Sigmoid colon (tissue), 7 donors: ENCODE measurements at places on chromosomes 4 and X. TPM values are rescaled to one million over a fixed set of nuclear protein-coding genes. Genes with fewer than 3 reads are reported as not detected.

CA5B gene
- total RNA-seq, result 6.7 TPM

DNA sequence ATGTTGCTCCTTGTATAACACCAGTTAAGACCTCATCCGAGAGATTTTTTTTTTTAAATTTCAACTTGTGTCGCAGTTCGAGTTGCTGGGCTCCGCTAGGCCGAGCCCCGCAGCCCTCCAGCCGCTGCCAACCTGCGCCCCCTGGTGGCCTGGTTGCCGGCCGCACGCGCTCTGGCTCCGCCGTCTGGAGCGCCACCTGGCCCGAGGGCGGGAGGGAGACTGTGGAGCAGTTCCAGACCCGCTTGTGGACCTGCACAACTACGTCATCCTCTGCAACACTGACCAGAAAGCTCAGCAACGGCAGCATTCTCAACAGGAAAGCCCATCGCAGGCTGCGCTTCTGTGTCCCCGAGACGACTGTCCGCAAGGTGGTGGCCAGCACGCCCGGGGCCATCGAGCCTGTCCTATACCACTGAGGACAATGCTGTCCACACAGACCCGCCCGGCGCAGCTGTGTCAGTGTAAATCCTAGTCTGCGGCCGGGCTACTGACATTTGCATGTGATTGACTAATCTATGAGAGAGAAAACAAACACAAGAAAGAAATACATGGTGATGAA, 39.1 kb downstream of the ARL9 start:
- no peaks in the 10 kb centered on the region for H3K36me3 ChIP-seq
- H3K4me1 ChIP-seq, result no peaks in the 10 kb centered on the region
- H3K27ac ChIP-seq, result peak overlapping the region; percentile 28
- H3K27me3 ChIP-seq, result no peaks in the 10 kb centered on the region

SPIN3 gene
- total RNA-seq, result 9.3 TPM

GRCh38 chr4:77169481-77169880, 12.5 kb downstream of the CCNG2 start:
- H3K27ac ChIP-seq, result no peak overlapping the region
- H3K4me3 ChIP-seq, result no peak overlapping the region
- H3K27me3 ChIP-seq, result no peaks in the 10 kb centered on the region
- no peak for DNase-seq
- H3K4me1 ChIP-seq, result no peaks in the 10 kb centered on the region

HERC6 gene
- 8.6 TPM for total RNA-seq

PPP3CA gene
- total RNA-seq, result 33.9 TPM

DNA sequence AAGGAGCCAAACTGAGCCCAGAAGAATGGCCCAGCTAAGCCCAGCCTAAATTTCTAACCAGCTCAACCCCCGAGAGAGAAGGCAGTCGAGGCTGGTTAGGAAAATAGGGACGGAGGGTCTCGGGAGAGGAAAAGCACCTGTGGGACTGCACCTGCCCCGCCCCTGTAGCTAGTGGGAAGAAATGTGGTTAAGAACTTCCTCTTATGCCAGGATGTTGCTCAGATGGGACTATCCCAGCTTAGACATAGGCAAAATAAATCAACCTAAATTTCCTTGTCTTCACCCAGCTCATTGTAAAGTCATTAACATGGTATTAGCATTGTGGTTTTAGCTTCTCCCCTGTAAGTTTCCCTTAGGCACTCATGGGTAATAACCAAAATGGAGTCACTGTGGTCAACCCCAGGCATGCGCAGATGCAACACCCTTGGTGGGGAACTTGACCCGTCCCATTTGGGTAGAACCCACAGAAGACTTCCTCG, 86.8 kb downstream of the ZNF718 start:
- no peak overlapping the region for H3K4me3 ChIP-seq
- no peaks in the 10 kb centered on the region for H3K27me3 ChIP-seq
- DNase-seq, result no peak
- peaks cover 9% of the 10 kb centered on the region for H3K4me1 ChIP-seq
- no peaks in the 10 kb centered on the region for H3K36me3 ChIP-seq
- no peak overlapping the region for H3K27ac ChIP-seq

SPINK2 gene
- total RNA-seq, result not detected

FUNDC2 gene
- total RNA-seq, result 101 TPM

GRCh38 chrX:23901060-23901459, 6.7 kb downstream of the APOO start:
- H3K27ac ChIP-seq, result peak overlapping the region; percentile 72
- H3K4me1 ChIP-seq, result peaks cover 7% of the 10 kb centered on the region
- no peak for DNase-seq
- no peaks in the 10 kb centered on the region for H3K27me3 ChIP-seq
- H3K4me3 ChIP-seq, result no peak overlapping the region
- no peaks in the 10 kb centered on the region for H3K36me3 ChIP-seq

EGF gene
- 0.83 TPM for total RNA-seq

ASMT gene
- total RNA-seq, result not detected

FGD1 gene
- 9.7 TPM for total RNA-seq

RNF150 gene
- 53.2 TPM for total RNA-seq

DNA sequence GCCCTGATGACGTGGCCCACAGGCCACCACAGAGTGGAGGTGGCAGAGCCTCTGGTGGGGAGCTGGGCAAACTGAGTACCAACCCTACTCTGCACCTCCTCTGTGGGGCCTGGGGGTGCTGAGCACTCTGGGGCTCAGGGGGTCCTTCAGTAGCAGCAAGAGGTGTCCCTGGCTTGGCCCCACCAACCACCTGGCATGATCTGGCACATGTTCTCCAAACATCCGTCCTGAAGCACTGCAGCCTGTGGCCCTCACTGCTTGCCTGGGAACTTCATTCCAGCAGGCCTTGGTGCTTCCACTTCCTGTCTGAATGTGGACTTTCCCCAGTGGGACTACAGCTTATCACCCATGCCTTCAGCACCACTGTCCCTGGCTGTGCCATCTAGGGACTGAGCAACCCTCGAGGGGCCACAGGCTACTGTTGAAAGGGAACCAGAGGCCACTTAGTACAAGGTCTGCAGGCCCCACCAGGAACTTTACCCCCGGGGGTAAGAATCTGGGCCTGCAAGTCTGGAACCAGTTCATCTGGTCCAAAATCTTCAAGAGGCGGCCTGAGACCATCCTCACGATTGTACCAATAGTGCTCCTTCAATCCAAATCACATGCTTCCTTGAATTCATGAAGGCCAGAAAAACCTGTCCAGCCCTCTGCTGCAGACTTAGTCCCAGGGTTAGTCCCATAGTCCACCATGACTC, 13.2 kb downstream of the TNIP2 start:
- no peaks in the 10 kb centered on the region for H3K4me1 ChIP-seq
- no peak for DNase-seq
- no peak overlapping the region for H3K4me3 ChIP-seq
- H3K27ac ChIP-seq, result no peak overlapping the region

DNA sequence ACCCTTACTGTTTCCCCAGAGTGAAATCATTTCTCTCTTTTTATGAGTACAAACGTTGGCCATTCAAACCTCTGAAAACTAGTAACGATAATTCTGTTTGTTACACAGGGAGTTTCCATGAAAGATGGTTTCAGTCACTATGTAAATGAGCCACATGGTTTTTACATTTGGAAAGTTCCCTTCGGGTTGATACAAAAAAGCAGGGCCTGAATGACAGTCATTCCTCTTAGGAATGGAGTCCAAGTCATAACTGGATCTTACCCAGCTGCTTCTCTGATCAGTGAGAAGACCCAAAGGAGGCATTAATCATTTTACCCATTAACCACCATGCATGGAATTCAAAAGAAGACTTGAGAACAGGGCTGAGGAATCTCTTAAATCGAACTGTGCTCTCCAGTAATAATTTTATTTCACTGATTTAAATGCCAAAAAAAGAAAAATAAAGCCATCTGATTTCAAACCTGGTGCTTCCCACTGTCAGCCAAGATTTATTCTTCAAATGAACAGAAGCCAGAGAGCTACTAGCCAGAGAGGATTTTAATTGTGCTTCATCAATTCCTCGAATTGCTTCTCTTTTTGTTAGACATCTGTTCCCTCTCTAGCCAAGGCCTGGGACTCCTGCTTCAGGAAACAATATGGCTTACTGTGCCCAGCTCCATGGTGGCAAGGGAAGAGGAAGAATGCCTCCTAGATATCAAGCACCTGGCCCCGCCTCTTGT, 3.2 kb downstream of the SOWAHB start:
- no peak overlapping the region for H3K4me3 ChIP-seq
- no peaks in the 10 kb centered on the region for H3K36me3 ChIP-seq
- DNase-seq, result no peak
- peaks cover 19% of the 10 kb centered on the region for H3K4me1 ChIP-seq
- no peak overlapping the region for H3K27ac ChIP-seq
- peaks cover 24% of the 10 kb centered on the region for H3K27me3 ChIP-seq

DNA sequence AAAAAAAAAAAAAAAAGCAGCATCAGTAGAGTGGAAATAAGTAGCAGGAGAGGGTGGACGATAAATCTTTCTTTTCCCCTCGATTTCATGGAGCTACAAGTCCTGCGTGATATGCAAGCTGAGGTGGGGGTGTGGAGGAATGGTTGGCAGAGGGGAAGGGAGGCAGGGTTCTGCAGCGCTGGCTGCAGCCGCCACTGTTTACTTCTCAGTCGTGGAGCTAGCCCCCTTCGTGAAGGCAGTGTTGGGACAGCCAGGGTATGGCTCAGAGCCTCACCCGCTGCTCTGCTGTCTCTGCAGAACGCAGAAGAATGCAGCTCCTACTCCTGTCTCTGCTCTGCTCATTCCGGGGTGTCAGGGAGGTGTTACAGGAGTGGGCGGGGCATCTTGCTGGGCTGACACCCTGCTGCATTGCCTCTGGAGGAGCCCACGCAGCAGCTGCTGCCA, 140.6 kb downstream of the GPM6A start:
- H3K36me3 ChIP-seq, result no peaks in the 10 kb centered on the region
- no peak overlapping the region for H3K27ac ChIP-seq
- H3K4me1 ChIP-seq, result no peaks in the 10 kb centered on the region

DNA sequence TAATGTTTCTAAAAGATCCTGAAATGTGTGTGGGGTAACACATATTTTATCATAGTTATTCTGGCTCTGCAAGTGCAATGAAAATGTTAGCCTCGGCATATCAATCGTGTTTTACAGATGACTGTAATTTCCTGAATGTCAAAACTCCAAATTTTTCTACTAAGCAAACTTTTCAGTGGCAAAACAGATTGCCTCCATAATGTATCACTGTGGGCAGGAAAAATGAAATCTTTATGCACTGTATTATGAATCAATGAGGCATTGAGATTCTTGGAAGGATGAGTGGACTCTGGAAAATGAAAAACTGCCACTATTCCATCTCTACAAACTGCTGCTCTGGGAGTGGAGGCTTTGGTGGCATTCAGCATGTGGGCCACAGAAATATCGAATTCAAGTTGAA, 160.1 kb upstream of the MBNL3 start:
- no peaks in the 10 kb centered on the region for H3K36me3 ChIP-seq
- H3K4me3 ChIP-seq, result no peak overlapping the region
- DNase-seq, result no peak
- no peak overlapping the region for H3K27ac ChIP-seq
- H3K27me3 ChIP-seq, result no peaks in the 10 kb centered on the region

DNA sequence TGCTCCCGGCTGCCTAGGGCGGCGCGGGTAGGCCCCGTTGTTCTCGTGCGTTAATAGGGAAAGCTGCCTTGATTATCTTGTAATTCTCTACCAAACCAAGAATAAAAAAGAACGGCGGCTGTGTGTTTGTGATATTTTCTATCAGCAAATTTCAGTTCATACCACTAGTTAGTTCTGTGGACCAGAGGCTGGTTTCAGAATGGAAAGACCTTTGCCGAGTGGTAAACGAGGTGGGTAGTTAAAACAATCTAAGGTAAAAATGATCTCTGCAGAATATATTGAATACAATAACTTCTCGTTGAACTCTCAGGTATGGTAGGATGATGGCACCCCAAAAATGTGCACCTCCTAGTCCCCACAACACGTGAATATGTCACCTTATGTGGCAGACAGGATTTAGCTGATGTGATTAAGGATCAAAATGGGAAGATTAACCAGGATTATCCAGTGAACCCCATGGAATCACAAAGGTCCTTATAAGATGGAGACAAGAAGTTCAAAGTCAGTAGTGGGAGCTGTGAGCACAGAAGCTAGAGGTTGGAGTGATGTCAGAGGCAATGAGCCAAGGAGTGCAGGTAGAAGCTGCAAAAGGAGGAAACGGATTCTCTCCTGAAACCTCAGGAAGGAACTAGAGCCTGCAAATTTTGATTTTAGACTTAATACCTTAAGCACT, 574 bp upstream of the CFAP97 start:
- H3K4me1 ChIP-seq, result peaks cover 26% of the 10 kb centered on the region
- DNase-seq, result no peak
- H3K27ac ChIP-seq, result peak overlapping the region; percentile 95
- H3K4me3 ChIP-seq, result peak overlapping the region; percentile 73

DNA sequence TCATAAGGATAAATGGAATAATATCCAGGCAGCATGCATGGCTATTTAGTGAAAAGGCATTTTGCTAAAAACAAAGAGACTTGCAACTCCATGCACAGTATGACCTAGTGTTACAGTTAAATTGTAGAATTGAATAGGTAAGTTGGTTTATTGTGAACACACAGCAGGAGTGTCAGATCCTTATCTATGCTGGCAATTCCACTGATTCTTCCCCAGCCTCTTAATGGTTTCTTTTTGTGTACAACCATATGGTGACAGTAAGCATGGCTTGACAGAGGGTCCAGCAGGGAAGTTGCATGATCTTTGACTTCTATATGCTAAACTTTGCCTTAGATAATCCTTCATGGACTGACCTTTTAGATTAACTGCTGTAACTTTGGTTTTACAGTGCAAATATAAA, 936.6 kb upstream of the EPHA5 start:
- H3K4me3 ChIP-seq, result no peak overlapping the region
- H3K36me3 ChIP-seq, result no peaks in the 10 kb centered on the region
- no peak overlapping the region for H3K27ac ChIP-seq

LETM1 gene
- 22.4 TPM for total RNA-seq

EFNB1 gene
- 9.5 TPM for total RNA-seq

GPR143 gene
- total RNA-seq, result not detected

GPR50 gene
- total RNA-seq, result not detected

DSPP gene
- not detected for total RNA-seq

DNA sequence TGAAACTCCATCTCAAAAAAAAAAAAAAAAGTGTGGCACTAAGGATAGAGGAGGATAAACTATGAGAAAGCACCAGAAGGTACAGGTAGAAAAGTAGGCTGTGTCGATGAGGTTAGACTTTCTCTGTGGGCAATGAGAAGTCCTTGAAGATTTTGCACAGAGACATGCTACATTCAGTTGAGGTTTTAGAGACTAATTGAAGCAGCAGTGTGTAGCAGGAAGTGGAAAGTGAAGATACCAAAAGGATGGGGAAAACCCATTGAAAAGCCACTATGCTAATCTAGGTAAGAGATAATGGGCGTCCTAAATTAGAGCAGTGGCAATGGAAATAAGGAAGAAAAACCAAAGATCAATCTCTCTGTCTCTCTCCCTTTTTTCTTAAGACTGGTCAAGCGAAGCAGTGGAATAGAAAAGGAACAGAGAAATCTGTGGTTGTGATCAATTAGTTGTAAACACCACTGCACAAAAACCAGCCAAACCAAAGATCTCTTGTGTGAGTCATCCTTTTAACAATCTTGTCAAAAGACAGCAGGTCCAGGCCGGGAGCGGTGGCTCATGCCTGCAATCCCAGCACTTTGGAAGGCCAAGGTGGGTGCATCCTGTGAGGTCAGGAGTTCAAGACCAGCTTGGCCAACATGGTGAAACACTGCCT, 3.5 kb downstream of the SPINK2 start:
- no peak overlapping the region for H3K27ac ChIP-seq
- DNase-seq, result no peak
- peaks cover 10% of the 10 kb centered on the region for H3K27me3 ChIP-seq
- H3K4me3 ChIP-seq, result no peak overlapping the region
- peaks cover 8% of the 10 kb centered on the region for H3K4me1 ChIP-seq
- no peaks in the 10 kb centered on the region for H3K36me3 ChIP-seq
